Naive thymus-derived CD8-positive, alpha-beta T cell (primary cell): ENCODE measurements at places on chromosomes 3 and 15.

DNA sequence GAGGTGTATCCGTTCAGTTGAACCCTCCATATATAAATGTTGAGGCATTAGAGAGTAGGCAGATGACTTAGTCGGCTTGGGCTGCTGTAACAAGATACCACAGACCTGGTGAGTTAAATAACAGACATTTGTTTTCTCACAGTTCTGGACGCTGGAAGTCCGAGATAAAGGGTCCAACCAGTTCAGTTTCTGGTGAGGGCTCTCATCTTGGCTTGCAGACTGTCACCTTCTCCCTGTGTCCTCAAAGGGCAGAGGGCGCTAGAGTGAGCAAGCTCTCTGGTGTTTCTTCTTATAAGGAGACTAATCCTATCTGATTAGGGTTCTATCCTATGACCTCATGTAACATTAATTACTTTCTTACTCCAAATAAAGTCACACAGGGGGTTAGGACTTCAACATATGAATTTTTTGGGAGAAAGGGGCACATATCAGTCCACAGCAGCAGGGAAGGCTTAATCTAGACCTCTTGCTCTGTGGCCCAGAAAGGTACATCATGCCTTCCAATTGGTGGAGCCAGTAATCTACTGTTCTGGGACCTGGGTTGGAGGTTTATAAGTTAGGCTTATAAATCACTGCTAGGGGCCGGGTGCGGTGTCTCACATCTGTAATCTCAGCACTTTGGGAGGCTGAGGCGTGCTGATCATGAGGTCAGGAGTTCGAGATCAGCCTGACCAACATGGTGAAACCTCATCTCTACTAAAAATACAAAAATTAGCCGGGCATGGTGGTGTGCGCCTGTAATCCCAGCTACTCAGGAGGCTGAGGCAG, 26.3 kb upstream of the SLC28A2 start:
- DNase-seq = no peak

- peak; percentile 67 for DNase-seq
Measured at GRCh38 chr3:122564155-122564912, at the start of the genes DTX3L and PARP9. DTX3L (plus strand) TSS chr3:122564338; CDS start chr3:122564427, 89 bp downstream. PARP9 (minus strand) TSS chr3:122564300; CDS start chr3:122559620, 4,680 bp downstream.

DNA sequence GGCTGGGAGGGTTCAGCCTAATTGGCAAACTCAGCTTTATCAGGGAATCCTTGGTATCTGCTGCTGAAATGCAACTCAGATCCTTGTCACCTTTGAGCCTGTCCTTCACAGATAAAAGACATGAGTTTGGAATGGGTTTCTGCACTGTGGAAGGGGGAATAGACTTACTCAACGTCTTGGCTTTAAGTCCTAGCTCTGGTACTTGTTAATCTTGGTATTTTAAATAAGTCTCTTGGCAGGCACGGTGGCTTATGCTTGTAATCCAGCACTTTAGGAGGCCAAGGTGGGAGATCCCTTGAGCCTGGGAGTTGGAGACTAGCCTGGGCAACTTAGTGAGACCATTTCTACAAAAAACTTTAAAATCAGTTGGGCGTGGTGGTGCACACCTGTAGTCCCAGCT, 55.1 kb upstream of the ATOSA start:
- DNase-seq = no peak

GRCh38 chr3:177778633-177779032, 581.4 kb upstream of the TBL1XR1 start:
- no peak for DNase-seq

DNA sequence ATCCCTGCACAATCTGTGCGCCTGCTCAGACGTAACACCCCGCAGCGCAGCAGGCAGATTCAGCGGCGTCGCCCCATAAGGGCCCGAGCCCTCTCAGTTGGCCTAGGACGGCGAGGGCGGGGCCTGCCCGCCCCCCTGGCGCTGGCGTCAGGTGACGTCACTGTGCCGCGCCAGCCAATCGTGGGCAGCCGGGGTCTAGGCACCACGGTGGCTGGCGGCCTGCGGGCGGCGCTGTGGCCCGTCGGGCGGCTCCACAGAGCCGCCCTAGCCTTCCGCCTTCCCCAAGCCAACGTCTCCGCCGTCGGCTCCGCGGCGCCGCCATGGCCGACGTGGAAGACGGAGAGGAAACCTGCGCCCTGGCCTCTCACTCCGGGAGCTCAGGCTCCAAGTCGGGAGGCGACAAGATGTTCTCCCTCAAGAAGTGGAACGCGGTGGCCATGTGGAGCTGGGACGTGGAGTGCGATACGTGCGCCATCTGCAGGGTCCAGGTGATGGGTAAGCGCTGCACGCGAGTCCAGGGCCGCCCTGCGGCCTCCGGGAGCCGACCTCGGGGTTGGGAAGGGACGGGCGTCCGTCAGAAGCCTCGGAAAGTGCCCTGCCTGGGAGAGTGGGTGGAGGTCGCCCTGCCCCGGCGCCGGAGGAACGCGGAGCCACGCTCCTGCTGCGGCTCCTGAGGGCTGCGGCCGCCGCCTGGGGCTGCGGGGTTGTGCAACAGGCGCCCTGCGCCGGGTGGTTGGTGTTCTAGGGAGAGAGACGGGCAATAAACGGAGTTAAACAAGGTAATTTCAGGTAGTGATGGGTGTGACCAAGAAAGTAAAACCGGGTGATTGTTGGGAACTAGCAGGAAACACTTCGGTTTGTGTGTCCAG, at the start of gene RNF7:
Gene RNF7 (plus strand): TSS at position 277 of the 869 bp plus-strand sequence. CDS start 44 bp downstream, at position 321.
- DNase-seq = peak; percentile 97

DNA sequence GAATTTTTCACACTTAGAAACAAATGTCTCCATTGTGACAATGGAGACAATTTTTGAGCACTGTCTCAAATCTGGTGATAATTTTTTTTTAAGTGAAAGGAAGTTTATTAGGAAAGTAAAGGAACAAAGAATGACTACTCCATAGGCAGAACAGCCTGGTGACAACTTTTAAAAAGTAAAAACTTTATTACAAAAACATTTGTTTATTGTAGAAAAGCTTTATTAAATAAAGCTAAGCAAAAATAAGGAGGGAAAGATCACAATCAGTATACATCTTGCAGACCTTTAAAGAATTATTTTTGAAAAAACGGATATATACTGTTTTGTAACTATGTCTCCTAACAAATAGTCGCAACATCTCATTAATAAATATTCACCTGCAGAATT, 688 bp upstream of the OXSM start:
- DNase-seq = no peak

DNA sequence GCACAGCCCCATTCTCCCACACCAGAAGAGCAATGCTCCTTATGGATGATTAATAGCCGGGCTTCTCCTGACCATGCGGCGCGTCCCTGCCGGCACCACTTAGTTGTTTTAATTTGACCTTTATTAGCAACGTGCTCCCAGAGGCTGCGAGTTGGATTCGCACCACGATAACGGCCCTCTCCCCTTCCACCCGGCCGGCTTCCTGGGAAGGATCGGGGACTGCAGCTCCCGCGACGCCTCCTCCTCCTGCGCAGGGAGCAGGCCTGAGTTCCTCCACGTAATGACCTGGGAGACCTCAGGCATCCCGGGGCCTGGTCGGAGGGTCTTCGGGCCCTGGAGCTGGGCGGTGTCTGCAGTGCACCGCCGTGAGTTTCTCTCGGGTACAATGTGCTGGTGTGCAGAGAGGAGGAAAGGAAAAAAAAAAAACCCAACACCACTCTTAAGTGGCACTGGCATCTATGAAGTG, 243.3 kb upstream of the TOPAZ1 start:
- no peak for DNase-seq

- no peak for DNase-seq
Measured at GRCh38 chr3:166582236-166582635, 745.0 kb upstream of the BCHE start.

DNA sequence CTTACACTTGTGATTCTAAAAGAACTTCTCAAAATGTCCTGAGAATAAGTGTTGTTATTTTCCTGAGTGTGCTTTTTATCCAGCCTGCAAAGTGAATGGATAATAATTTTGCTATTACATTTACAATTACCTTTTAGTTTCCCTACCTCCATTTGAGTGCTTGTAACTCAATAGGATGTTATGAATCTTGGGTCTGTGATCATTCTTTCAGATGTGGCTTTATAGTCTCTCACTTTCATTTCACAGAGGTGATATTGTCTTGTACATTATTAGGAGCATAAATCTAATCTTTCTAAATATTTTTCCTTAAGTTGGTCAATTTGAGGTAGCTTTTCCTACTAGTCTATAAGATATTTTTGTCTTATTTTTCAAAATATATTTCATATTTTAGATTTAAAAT, 386.3 kb upstream of the EPHA6 start:
- DNase-seq = no peak

GRCh38 chr15:32861174-32861573, 143.4 kb downstream of the GREM1 start:
- no peak for DNase-seq

DNA sequence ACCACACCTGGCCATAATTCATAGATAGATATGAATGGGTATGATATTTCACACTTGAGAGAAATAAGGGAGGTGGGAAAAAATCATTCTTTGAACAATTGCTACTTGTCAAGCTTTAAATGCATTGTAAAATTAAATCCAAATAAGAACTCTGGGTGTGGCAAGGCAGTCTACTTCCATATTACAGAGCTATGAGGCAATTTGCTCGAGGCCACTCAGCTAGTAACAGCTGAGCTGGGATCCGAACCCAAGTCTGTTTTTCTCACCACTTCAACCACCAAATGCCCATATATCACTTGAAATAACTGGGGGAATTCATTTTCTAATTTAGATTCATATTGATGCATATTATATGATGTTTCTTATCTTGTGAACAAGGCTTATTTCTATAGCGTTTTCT, 482.2 kb upstream of the ADAMTS9 start:
- no peak for DNase-seq

GRCh38 chr3:90031121-90031520, 923.7 kb downstream of the EPHA3 start:
- DNase-seq = no peak

DNA sequence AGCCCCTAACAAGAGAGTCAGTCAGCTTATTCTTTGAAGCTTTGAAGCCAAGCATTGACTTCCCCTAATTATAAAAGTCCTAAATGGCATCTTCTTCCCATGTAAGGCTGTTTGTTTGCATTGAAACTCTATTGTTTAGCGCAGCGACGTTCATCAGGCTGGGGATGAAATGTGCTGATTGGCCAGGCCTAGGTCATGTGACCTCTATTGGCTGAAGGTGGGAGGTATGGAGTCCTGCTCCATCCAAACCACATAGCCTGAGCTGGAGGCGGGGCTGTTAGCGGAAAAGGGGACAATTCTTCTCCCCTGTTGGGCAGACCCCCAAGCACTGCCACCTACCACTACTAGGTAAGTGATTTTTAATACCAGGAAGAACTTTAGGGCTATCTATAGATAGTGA, 145.3 kb upstream of the PRR23C start:
- no peak for DNase-seq

GRCh38 chr3:140629357-140630137, 48.3 kb upstream of the TRIM42 start:
- no peak for DNase-seq

- no peak for DNase-seq
Measured at GRCh38 chr3:151009981-151010380, 37.5 kb upstream of the CLRN1 start.

- DNase-seq = no peak
Measured at GRCh38 chr3:151331696-151332095, 2.3 kb upstream of the P2RY13 start.

GRCh38 chr3:74057169-74057568, 432.4 kb upstream of the PDZRN3 start:
- DNase-seq = no peak
